ENCODE measurements at places on chromosomes 3 and 15. TPM values are rescaled to one million over a fixed set of nuclear protein-coding genes. Genes with fewer than 3 reads are reported as not detected.

The SOX14 gene
- not detected for total RNA-seq

The CLDN16 gene
- under 0.01 TPM for total RNA-seq

The PIK3CB gene
- 7.5 TPM for total RNA-seq

The TGFBR2 gene
- 89.7 TPM for total RNA-seq

The PCOLCE2 gene
- 0.56 TPM for total RNA-seq

The HESX1 gene
- total RNA-seq, result 0.36 TPM

The CD86 gene
- not detected for total RNA-seq

The GRIP2 gene
- total RNA-seq, result under 0.01 TPM

The DUOXA2 gene
- total RNA-seq, result not detected

The RNF168 gene
- total RNA-seq, result 18.1 TPM

The C3orf49 gene
- total RNA-seq, result not detected

The CHRFAM7A gene
- not detected for total RNA-seq

The DNAH12 gene
- under 0.01 TPM for total RNA-seq

The GOLGA8K gene
- total RNA-seq, result not detected

DNA sequence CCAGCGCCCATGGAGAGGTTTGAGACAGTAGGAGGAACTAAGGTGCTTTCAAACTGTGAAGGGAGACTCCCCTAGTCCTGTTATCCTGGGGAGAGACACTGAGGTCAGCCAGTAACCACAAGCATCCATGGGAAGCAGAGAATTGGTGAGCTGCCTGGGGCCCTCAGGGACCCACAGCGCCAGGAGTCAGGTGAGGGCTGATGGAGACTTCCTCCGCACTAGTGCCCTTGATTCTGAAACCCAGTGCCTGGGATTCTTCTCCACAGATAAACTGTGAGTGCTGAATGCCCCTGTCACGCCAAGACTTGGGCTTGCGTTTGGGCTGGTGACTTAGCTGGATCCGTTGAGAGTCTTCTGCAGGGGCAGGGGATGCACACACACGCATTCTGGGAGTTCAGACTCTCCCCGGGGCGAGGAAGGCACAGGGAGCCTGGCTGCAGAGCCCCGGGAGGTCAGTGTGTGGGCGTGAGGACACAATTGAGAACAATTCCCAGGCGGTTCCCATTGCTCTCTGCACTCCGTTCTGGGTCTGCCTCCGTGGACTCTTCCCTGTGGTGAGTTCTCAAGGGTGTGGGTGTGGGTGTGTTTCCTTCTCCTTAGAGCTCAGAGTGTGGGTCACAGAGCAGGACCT lies 37.9 kb upstream of the SLCO2A1 start:
- DNase-seq, result no peak

DNA sequence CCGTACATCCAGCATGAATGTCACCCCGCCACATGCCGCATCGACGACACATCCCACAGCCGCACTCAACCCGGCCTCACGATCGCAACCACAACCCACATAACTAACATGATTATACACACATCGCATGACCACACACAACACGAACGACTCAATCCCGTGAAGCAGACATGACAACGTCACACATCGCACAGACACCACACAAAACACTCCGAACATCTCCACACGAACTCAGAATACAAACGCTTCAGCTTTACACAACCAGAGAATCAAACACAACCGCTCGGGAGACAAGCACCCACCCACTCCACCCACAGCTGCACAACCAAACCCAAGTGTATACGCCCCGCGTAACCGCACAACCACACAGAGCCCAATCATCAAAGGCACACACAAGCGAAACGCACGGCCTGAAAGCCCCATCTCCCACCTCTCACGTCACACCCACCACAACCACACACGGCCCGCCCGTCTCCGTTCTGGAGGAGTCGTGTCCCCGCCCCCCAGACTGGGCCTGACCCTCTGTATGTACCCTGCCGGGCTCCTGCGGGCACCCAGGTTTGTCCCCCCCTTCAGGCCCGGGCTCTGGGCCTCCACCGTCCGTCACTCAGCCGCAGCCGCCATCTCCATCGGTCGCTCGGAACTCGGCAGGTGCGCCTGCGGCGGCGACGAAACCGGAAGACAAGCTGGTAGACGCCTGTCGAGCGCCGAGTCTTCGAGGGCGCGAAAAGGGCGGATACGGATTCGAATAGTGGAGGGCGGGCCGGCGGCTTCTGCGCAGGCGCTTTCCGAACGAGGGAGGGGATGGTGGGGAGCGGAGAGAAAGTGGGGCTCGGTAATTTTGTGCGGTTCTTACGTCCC lies at the start of gene RBSN:
RBSN (minus strand) TSS at position 646 of the 861 bp plus-strand sequence. CDS start 3,028 bp downstream, outside the sequence.
- peak; percentile 92 for DNase-seq

GRCh38 chr15:99407716-99408115 lies 156.4 kb downstream of the LRRC28 start:
- DNase-seq, result no peak

- DNase-seq, result peak; percentile 71
Observed at GRCh38 chr15:57667171-57667849, 39.2 kb upstream of the POLR2M start.

DNA sequence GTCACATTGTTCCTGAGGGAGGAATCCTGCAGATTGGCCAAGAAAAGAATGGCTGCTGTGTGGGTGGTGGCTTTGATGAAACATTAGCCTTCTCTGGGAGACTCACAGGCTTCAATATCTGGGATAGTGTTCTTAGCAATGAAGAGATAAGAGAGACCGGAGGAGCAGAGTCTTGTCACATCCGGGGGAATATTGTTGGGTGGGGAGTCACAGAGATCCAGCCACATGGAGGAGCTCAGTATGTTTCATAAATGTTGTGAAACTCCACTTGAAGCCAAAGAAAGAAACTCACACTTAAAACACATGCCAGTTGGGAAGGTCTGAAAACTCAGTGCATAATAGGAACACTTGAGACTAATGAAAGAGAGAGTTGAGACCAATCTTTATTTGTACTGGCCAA lies 6.1 kb downstream of the PTX3 start:
- peak; percentile 47 for DNase-seq

DNA sequence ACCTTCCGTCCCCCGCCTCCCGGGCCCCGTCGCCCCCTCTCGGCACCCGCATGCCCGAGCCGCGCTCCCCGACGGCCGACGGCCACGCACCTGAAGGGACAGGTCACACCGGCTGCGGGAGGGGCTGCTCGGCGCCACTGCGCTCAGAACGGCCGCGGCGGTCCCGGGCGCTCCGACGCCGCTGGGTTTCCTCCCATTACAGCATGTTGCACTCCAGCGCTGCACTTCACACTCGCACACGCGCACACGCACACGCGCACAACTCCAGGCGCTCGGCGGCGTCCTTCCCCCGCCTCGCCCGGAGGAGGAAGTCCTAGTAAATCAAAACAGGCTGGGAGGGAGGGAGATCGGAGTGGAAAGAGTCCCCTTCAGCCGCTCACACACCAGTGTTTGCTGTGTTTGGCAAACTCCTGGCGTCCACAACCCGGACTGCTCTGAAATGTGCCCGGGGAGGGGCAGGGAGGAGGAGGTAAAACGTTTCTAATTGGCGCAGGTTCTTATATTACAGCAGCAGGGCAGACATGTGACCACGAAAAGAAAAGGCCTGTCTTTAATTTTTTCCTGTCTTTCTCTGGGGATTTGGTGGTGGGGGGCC lies 76.7 kb upstream of the VGLL4 start:
- peak; percentile 53 for DNase-seq

DNA sequence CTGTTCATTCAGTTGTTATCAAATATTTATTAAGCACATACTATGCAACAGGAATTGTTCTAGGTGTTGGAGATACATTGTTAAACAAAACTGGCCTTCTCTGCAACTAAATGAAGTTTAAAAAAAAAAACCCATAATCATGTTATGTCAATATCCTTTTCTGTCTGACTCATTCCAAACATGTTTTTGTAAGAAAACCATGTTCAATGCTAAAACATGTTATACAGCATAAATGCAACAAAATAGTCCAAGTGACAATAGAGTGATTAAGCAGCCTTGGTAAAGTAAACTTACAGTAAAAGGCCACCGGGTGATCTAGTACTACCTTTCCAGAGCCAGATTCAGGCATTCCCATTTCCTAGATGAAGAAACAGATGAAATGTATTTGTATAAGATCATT lies 278.0 kb upstream of the NECTIN3 start:
- DNase-seq, result no peak

DNA sequence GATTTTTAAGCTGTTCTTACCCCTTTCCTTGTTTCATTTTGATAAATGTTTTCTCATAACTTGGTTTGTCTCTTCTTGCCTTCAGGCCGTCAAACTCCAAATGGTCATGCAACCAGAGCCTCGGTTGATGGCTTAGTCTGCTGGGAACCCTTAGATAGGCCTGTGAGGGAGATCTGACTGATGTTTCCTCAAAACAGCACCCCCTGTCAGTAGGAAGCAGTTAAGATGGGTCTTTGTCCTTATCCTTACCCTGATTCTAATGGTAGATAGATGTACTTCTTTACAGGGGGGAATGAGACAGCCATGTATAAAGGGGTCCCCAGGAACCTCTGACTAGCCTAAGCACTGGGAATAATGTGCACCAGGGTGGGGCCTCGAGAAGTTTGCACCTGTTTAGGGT lies 16.3 kb upstream of the OR5H1 start:
- no peak for DNase-seq

DNA sequence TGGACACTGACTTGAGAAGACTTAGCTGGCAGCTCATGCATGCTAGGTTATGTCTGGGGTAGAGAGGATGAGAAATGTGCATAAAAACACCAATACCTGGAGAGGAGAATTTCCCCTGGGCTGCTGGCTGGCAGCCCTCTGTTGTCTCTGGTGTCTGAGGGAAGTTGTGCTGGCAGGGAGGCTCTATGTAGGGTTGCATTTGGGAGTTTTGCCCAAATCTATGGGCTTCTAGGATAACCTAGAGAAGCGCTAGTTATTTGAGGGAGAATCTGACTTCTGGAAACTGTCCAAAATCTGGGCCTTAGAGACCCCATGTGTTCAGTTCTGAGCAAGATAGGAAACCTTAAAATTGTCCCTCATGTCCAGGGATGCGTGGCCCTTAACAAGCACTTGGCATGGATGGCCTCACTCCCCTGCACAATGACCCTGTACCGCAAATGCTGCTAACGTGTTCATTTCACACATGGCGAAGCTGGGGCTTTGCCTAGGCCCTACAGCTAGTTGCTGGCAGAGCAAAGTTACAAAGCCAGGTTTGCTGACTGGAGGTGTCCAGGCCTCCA lies 70.3 kb upstream of the ATP2B2 start:
- DNase-seq, result no peak

GRCh38 chr3:146134348-146135117 lies 26.5 kb downstream of the PLOD2 start:
- DNase-seq, result peak; percentile 20

DNA sequence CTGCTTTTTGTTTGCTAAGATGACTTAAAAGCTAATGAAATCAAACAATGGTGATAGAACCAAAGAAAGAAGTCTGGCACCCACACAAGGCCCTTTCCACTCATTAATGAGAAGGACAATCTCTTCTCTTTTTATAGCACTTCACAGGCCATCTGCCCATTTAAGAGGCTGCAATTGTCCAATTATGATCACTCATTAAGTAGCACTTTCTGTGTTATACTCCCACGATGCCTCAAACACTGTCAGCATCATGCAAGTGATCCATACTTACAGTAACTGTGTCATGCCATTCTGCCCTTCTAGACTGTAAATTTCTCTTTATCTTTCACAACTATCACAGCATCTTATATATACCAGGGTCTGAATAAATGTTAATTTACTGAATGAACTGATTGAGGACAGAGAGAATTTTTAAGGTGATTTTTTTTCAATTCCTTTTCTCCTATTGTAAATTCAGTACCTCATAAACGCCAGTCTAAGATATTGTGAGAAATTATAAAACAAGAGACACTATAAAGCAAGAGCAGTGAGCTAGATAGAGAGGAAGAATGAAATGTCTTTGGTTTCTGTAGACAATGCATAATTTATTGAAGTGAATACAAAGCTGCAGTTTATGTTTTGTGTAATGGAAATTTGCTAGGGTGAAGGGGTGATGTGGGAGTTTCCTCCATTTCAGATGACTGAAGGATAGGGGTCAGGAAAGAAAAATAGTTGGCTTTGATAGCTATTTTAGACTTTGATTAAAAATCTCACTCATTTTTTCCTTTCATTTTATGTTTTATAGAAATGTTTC lies 17.3 kb downstream of the CD200 start:
- no peak for DNase-seq

- no peak for DNase-seq
Observed at GRCh38 chr3:149588909-149589308, 68.9 kb downstream of the WWTR1 start.

GRCh38 chr15:84727429-84727828 lies 11.5 kb upstream of the SEC11A start:
- DNase-seq, result peak; percentile 51

DNA sequence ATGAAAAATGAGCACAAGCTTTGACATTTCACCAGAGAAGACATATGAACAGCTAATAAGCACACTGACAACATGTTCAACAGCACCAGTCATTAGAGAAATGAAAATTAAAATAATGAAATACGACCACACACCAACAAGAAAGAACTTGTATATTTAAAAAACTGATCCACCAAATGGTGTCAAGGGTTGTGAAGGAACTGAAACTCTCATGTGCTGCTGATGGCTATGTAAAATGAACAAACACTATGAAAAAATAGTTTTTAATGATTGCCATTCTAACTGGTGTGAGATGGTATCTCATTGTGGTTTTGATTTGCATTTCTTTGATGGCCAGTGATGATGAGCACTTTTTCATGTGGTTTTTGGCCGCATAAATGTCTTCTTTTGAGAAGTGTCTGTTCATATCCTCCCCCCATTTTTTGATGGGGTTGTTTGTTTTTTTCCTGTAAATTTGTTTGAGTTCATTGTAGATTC lies 193.8 kb downstream of the SCAPER start:
- no peak for DNase-seq

GRCh38 chr3:8488411-8488810 lies 13.2 kb upstream of the LMCD1 start:
- DNase-seq, result no peak

- DNase-seq, result no peak
Observed at GRCh38 chr3:197953325-197953724, 3.3 kb downstream of the RPL35A start.

GRCh38 chr15:25329696-25330095 lies 109.1 kb downstream of the UBE3A start:
- no peak for DNase-seq

- DNase-seq, result peak; percentile 24
Observed at GRCh38 chr3:100268156-100268555, 7.4 kb downstream of the TBC1D23 start.

- DNase-seq, result no peak
Observed at GRCh38 chr15:22948056-22948455, 32.1 kb downstream of the CYFIP1 start.

GRCh38 chr3:28347374-28348264 lies 902 bp upstream of the ZCWPW2 start:
- peak; percentile 65 for DNase-seq

DNA sequence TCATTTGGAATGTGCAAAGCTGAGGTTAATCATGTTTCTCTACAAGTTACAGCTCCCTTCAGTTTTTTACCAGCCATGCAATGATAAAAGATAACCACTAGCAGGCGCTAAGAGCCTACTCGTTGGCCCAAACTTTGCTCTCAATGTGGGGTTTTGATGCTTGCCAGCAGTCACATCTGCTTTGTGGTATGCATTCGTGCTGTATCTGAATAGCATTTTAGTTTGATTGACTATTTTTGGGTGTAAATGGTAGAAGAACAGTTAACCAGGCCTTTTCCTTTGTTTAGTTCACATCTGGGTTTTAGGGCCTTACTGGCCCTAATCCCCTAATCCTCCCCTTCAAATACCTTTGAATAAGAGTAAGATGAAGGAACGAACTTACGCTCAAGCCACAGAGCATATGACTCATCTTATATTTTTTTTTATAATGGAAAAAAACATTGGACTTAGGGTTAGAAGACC lies 4.4 kb upstream of the CLDN11 start:
- DNase-seq, result peak; percentile 93
